ENCODE measurements at places on chromosomes 3 and 15.

DNA sequence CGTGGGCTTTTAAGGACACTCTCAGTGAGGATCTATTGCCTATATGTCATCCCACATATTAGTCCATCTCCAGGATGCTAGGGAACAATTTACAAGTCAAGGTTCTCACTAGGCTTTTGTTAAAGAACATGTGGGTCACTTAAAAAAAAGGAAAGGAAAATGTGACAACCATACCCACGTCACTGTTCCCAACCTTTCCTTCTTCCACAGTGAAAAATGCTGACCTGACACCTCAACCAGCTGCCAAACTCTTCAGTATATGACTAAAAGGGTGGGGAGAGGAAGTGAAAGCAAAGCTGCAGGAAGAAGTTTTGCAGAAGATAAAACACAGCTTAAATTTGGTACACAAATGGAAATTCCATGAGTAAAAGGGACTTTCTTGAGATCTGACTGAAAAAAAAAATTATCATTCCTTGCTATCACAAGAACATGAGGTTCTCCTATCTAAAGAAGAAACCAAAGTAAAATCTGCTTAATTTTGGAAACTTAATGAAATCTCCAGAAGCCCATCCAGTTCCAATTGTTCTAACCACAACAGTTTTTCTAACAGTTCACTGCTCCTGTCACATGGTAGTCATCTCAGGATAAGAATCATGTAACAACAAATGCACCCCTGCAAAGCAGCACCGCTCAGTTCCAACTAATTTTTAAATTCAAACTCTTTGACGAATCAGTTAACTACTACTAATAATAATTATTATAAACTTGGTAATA, 117.0 kb upstream of the TSPAN3 start:
- no peak for DNase-seq

DNA sequence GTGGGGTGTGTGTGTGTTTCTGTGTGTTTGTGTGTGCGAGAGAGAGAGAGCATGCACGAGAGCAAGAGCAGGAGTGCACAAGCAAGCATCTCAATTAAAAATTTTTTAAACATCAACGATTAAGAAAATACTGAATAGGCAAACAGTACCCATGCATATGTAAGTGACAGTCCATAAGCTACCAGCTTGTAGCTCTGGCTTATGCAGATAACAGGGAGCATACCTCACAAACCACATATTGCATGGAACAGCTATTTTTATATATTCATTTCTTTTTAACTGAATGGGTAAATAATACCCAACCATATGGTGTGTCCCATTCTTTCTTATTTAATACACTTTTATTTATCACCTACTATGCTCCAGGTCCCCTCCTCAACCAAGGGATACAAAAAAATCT, 234.5 kb downstream of the KBTBD8 start:
- DNase-seq, result no peak

- DNase-seq, result no peak
Measured at GRCh38 chr15:34331809-34332208, 5.8 kb downstream of the SLC12A6 start.

DNA sequence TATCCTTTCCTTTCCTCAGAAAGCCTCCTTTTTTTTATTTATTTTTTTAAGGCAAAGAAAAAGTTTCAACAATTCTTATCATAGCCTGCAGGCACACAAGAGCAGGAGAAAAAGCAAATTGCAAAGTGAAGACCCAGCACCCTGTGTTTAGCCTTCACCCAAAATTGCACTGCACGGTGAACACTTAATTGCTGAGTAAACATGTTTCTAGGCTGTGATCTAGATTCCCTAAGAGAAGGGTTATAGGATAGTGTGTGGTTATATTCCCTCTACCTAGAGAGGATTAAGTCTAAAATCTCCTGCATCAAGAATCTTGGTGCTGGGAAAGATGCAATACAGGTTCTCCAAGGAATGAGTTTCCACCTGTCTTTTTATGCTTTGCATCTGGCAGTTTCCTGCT, 70.2 kb upstream of the BFSP2 start:
- no peak for DNase-seq

DNA sequence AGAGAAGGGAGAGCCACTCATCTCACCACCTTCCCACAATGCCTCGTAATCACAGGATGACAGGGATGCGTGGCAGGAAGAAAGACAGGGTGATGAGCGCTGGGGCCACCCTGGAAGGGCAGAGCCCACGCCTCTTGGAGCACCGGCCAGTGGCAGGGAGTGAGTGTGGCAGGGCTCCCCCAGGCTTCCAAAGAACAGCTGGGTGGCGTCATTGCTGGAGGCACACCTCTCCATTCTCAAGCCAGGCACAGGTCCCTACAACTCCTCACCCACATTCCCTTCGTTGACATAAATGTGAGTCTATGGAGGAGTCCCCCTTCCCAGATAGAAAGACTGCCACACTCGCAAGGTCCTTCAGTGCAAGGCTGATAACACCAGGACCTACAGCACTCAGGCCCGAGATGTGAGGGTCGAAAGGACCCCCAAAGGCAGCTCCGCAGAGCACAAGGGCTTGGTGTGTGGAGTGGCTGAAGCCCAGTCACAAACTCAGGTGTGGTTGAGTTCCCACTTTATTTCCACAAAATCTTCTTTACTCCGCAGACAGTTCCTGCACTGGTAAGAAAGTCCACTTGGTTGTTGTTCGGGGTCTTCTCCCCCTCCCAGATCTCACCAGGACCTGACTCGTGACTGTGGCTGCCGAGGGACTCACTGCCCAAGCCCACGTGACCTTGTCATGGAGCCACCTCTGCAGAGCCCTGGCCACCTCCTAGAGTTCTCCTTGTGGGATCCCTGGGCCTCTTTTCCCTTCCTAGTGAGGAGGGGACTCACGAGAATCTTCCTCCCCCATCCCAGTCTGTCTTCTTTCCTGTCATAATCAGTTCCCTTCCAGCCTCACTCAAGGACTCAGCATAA, 22.4 kb upstream of the CORO2B start:
- DNase-seq, result no peak

DNA sequence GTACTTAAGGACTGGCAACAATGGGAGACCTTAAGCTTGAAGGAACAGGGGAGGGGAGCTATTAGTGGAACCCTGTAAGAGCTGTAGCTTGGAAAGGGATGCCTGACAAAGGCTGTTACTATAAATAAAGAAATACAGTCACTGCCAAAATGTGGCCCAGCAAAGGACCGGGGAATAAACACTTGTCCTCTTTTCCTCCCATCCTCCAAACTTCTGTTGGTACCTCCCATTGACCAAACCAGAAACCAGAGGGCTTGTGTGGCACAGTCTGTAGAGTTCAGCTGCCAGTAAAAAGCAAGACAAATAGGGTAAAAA, 25.1 kb upstream of the TCF12 start:
- DNase-seq, result no peak

DNA sequence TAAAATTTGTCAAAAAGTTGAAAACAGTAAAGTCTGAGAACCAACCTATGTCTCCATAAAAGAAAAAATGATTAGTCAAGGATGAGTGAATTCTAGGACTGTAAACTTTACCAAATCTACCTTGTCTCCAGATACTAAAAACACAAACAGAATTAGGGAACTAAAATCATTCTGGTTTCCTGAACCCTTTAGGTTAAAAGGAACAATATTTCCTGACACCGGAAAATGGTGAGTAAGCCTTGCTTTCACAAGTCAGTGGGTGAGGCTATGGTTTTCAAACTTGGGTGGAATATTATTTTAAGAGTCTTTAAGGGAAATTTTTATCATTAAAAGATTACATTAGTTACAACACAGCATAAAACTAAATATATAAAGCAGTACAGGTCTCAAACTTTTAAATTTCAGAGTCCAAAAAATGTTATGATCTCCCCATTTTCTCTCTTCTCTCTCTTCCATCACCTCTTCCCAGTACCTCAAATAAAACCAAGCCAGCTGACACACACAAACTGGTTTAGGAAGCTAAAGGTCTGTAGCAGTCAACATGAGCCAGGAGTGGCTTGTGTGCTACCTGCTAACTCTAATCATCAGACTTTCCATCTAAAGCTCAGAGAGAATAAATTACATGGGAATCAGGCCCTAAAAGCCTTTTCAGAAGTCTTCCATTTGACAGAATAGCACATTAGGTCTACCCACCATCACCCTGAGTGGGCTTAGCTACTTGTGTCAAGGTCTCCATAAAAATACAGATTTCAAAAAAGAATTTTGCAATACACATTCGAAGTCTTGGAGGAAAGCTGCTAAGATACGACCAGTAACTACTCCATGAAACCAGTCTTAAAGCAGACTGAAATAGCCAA, 2.2 kb downstream of the SLC12A6 start:
- no peak for DNase-seq

DNA sequence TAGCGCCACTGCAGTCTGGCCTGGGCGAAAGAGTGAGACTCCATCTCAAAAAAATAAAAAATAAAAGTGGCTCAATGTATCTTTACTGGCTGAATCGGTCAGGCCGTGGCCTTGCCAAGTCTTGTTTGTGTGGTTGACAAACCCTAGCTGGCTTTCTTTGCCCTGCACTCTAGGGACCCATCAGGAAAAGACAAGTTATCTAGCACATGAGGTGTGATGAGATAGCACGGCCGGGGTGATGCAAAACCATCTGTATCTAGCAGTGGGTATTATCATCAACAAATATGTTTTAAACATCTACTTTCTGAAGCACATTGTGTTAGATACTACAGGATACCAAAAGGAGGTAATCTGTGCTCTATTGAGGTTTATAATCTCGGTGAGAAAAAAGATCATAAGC, 3.9 kb upstream of the DPP8 start:
- DNase-seq, result no peak

DNA sequence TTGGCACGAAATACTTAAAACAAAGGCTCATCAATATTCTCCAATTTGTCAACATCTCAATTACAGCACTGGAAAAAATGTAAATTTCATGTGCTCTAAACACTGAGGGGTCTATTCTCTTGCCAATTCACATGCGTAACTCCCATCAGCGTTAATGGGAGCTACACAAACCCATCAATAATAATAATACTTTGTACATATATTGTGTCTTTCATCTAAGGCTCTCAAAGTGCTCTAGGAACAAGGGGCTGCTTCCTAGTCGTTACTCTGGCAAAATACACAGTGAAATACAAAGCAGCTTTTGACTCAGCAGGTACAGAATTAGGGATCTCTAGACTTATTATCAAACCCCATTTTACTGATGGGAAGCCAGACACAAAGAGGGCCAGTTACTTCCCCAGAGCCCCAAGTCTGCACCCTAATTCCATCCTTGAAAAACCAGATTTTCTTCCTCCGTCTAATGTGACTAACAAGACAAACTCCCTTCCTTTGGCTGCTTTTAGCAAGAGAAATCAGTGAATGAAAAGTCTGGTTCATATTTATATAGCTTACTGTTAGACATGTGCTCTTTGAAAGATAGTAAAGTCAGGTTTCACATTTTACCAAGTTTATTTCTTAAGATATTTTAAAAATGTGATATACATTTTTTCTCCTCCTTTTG, 20.0 kb downstream of the MEIS2 start:
- DNase-seq, result no peak

- DNase-seq, result no peak
Measured at GRCh38 chr15:35014241-35014640, 26.2 kb upstream of the ZNF770 start.

- DNase-seq, result no peak
Measured at GRCh38 chr15:25220834-25221233, 218.0 kb downstream of the UBE3A start.

GRCh38 chr3:12371525-12372140, 82.8 kb downstream of the PPARG start:
- DNase-seq, result no peak

Measured in activated naive CD4-positive, alpha-beta T cell (primary cell).